ENCODE measurements at places on chromosomes 2 and 18. TPM values are rescaled to one million over a fixed set of nuclear protein-coding genes. Genes with fewer than 3 reads are reported as not detected.

CRYGC gene
- total RNA-seq = not detected

CHRNA1 gene
- 0.40 TPM for total RNA-seq

LOXL3 gene
- total RNA-seq = 1.2 TPM

GRCh38 chr2:144490017-144490416 lies 29.9 kb downstream of the ZEB2 start:
- no peak for DNase-seq

CPS1 gene
- 0.44 TPM for total RNA-seq
